ENCODE measurements at places on chromosomes 13 and 19.

DNA sequence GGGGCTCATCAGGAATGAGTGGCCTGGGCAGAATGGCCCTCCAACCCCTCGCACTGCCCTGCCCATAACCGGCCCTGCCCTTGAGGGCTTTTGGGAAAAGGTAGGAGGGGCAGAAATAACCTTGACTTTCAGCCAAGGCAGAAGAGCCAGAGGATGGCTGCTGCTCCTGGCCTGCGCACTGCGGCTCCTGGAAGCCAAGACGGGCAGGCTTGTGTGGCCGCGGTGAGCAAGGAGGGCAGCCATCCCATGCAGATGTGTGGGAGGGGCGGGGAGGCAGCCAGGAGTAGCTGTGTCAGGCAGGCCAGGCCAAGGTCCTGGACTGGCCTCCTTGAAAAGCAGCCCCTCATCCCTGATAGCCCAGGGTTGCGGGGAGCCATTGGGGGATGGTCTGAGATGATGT lies 57.6 kb upstream of the URI1 start:
- no peak for DNase-seq

DNA sequence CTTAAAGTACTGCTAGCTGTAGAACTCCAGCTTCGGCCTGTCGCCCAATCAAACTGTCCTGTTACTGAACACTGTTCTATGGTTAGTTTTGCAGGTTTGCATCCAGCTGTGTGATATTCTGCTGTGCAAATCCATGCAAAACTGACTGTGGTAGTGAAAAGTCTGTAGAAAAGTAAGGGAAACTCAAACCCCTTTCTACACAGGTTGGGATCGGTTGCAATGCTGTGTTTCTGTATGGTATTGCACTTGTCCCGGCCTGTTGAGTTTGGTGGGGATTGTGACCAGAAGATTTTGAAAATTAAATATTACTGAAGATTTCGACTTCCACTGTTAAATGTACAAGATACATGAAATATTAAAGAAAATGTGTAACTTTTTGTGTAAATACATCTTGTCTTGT lies 3.6 kb downstream of the MIR17HG start:
- no peak for DNase-seq

- no peak for DNase-seq
Measured at GRCh38 chr19:7527516-7528191, 5.2 kb downstream of the MCOLN1 start.

DNA sequence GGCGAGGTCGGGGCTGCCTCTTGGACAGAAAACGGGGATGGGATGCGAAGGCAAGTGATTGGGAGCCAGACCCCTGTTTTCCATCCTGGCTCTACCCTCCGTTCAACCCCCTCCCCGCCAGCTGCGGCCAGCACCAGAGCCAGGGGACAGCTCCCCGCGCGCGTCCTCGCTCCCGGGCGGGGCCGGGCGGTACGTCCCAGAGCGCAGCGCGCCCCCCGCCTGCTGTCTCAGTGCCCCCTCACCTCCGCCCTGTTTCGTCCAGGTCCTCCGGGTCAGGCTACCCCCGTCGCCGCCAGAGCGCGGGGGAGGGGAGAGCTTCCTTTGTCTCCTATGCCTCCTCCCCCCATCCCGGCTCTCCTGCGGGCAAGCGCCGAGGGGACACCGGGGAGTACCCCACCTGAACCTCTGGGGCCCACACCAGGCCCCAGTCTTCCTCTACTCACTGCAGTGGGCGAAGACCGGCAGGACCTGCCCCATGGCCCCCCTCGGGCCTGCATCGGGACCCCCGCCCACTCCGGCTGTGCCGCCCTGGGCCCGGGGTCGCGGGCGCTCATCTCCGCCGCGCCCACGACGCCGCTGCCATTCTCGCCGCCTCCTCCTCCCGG lies 396 bp downstream of the RTN2 start:
- DNase-seq: peak; percentile 72

DNA sequence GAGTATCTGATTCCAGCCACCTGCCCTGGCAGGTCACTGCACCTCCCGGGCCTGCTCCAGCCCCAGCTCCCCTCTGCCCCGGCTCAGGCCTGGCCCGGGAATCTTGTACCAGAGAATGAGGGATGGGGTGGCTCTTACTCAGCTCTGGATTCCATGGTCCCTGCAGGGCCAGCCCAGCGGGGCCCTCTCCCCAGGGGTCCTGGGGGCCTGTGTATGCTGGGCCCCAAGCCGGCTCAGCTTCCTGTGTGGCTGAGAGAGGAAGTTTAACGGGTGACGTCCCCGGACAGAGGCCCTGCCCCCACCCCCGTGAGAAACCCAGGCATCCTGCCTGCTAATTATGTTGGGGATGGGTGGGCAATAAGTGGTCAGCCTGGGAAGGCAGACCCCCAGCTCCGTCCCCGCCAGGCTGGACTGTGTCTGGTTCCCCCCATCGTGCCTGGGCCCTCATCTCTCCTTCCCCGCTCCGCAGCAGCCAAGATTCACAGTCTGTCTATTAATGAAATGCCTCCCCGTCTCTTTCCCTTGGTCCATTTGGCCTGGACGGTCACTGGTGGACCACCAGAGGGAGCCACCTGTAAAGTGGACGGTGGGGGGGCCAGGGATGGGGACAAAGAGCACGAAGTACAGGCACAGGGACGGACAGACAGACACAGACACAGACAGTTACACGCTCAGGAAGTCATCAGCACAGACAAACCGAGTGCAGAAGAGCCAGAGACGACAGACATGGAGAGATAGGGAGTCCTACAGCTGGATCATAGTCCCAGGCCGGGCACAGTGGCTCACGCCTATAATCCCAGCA lies at the start of gene DENND1C:
TSS of gene DENND1C (minus strand) at position 247 of the 802 bp plus-strand sequence. CDS start at position 155, 92 bp downstream.
- DNase-seq: no peak
